ENCODE measurements at places on chromosomes 13 and 19. TPM values are rescaled to one million over a fixed set of nuclear protein-coding genes. Genes with fewer than 3 reads are reported as not detected.

- DNase-seq, result peak; percentile 6
Measured at GRCh38 chr13:75870397-75870903, 234.3 kb downstream of the LMO7 start.

DNA sequence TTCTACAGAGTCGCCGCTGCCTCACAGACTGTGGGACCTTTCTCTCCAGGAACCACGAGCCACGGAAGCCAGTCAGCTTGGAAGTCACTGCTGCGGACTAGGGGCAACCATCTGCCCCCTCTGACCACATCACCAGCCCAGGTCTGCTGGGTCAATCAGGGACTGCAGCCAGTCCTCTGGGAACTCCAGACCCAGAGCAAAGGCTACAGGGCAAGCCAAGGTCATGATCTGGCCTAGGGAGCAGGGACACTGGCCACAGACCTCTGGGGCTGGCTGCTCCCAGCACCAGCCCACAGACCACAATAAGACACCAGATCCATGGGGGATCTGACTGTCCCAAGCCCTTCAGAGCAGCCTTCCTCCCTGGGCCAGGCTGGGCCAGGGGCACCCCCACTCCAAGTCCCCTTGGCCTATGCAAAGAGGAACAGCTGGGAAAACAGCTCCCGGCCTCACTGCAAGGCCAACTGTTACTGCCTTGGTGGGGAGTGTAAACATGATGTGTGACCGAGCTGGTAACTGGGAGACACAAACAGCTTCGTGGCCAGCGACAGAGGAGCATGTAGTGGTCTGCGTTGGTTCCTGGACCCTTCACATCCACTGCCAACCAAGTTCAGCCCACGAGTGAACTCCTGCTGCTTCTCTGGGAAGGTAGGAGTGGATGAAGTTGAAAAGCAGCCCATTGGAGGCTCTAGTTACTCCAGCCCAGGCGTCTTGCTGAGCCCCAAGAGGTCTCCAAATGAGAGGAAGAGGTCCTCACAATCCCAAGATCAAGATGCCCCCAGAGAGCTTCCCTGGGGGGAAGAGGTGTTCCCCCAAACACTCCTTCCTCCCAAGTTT is 1.5 kb downstream of the AKT2 start:
- no peak for DNase-seq

GRCh38 chr19:50550594-50550966 is 17.7 kb downstream of the LRRC4B start:
- DNase-seq, result no peak

- no peak for DNase-seq
Measured at GRCh38 chr19:34808566-34808965, 35.6 kb upstream of the ZNF599 start.

DNA sequence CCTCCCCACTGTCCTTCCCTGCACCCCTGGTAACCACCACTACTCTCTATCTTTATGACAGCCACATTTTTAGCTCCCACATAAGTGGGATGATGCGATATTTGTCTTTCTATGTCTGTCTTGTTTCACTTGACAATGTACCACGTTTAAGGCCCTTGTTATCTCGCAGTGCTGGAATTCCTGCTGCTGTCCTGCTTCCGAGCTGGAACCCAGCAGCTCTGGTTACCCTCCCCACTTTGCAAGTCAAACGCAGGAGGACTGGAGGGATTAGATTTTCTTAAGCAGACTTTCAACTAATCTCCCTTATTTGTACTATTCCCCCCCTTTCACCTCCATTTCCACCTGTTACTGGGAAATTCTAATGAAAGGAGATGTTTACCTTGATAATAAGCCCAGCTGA is 59.1 kb upstream of the PDX1 start:
- no peak for DNase-seq

DNA sequence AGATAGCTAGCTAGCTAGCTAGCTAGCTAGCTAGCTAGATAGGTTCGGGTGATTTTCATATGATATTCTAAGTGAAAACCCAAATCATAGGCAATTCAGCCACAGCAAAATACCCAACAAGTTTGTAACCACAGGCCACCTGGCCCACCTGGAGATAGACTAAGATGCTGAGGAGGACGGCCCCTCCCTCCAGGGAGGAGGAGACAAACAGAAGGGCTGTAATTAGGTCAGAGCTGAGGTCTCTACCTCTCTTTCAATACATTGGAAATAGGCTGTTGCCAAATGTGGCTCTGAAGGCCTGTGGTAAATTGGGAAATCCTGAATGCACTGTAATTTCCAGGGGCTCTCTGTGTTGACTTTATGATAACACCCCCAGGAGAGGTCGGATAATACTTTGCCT is 382.2 kb downstream of the FGF9 start:
- DNase-seq, result no peak

GRCh38 chr19:7254590-7254989 is 39.6 kb downstream of the INSR start:
- DNase-seq, result no peak

DNA sequence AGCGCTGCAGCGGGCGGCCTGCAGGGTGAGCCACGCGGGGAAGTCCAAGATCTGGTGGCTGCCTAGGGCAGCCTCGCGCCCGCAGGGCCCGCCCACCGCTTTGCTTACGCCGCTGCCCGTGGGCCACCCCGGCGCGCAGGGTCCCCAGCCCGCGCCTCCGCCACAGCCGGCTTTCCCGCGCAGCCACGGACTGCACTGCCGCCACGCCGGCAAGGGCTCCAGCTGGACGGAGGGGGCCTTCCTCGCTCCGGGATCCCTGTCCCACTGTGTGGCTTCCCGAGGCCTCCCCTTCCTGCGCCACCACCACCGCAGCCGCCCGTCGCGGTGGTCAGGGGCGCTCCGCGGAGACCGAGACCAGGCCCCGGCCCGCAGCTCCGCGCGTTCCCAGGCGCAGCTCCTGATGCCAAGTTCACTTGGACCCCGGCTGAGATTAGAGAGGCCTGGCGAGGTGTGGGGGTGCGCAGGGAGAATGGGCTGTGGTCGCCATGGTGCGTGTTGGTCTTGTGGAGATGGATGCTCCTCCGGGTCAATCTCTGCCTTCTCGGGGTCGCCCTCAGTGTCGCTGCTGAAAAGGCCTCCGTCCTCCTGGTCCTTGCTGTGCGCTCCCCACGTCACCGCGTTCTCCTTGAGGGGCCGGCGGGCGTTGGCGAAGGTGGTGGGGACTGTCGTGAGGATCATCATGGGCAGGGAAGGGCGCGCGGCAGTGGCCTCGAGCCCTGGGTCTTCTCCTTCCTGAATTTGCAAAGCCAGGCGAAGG is 17.9 kb upstream of the RNF17 start:
- no peak for DNase-seq

DNA sequence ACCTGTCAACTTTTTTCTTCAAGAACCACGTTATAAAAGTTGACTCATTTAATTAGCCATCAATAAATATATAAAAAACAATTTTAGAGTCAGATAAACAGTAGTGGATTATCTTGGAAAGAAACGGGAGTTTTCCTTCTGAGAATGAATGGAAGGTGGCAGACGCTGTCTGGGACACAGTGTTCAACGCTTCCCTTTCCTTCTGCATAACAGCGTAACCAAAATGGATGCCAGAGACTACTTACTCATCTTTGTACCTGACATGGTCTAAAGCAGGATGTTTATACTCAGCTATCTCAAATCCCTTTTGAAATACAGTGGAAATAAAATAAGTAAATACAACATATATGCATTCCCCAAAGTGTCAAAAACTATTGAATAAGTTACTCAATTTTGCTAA is 195.2 kb downstream of the LHFPL6 start:
- no peak for DNase-seq

- DNase-seq, result no peak
Measured at GRCh38 chr19:18881491-18881890, 14.5 kb downstream of the CERS1 start.

DNA sequence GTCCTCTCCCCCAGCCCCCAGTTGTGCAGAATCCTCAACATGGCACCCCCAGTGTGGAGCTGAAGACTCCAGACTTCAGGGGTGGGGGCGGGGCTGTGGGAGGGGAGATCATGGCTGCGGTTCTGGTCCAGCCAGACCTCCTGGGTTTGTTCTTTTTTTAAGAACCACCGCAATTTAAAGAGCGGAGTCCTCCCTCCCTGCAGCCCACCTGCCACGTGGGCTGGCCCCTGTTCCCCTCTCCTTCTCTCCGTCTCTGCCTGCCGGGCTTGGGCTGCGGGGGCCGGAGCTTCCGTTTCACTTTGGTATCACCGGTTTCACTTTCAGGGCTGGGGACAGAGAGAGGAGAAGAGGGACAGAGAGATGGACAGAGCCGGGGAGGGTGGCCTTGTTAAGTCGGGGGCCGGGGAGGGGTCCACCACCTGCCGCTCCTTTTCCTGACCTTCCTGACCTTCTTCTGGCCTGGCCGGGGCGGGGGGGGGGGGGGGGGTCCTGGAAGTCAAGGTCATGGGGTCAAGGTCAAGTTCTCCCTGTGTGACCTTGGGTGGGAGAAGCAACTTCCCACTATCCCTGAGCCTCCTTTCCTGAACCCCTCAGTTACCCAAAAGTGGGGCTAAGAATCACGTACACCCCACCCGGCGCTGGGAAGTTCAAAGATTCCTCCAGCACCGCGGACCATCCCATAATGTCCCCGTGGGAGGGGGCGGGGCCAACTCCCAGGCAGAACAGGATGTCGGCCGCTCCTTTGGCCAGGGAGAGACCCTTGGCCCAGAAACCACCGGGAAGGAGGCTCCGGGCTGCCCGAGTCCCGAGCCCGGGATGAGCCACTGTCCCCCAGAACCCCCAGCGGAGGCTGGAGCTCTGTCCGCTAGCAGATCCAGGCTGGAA is 11.3 kb upstream of the ZBTB7A start:
- peak; percentile 77 for DNase-seq

GRCh38 chr19:36169084-36169760 is 17.0 kb upstream of the COX7A1 start:
- DNase-seq, result no peak

DNA sequence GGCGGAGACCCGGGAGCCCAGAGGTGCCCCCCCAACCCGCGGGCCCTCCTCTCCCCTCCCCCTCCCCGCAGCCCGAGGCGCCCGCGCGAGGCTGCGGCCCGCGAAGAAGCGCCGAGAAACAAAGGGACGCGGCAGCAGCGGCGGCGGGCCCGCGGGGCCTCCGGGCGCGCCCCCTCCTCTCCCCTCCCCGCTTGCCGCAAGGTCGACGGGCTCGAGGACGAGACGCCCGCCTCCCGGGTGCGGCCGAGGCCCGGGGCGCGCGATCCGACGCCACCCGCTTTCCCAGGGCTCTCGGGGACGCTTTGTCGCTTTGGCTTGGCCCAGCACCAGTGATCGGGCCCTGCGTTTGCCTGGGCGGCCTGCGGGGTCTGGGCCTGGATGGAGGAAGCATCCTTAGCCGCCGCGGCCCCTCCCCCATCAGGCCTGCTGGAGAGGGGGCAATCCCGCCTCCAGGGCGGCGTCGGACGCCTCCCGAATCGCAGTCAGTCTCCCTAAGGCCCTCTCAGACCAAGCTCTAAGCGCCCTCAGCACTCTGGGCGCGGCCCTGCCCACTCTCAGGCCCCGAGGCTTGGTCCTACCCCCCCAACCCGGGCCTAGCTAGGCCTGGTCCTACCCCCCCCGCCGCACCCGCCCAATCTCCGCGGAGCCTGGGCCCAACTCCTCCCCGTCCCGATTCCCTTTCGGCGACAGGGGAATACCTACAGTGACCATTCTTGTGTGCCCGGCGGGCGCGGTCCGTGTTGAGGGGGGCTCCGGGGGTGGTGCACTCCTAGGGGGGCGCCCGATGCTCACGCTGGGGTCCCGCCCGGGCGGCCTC is 740 bp downstream of the ELAVL3 start:
- DNase-seq, result no peak

- DNase-seq, result no peak
Measured at GRCh38 chr13:105827111-105827809, 708.2 kb downstream of the EFNB2 start.

- DNase-seq, result no peak
Measured at GRCh38 chr19:14022469-14022868, 5.5 kb upstream of the RLN3 start.

GRCh38 chr13:94305463-94305862 is 174.0 kb downstream of the DCT start:
- DNase-seq, result no peak

GRCh38 chr19:41218615-41219507 is at the start of gene AXL:
AXL (plus strand) TSS chr19:41219223; CDS start chr19:41219393, 170 bp downstream.
- DNase-seq, result no peak

DNA sequence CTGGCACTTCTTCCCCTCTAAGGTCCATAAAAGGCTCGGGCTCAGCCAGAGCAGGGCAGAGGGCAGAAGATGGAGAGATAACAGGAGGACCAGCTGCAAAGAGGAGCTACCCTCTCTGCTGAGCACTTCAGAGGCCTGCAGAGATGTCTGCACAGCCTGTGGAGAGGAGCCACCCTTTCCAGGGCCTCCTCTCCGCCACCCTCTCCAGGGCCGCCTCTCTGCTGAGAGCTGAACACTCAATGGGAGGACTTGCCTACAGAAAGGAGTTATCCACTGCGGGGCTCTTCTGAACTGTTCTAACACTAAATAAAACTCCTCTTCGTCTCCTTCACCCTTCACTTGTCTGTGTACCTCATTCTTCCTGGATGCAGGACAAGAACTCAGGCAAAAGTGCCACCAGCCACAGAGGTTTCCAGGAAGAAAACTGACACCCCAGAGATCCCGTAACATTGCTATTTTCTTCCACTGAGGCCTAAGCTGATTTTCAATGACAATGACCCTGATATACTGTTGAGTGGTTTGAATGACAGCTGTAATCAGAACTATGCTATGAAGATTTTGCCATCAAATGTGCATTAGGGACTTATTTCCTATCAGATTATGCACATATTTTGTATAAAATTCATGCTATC is 16.2 kb upstream of the TSC22D1 start:
- no peak for DNase-seq

DNA sequence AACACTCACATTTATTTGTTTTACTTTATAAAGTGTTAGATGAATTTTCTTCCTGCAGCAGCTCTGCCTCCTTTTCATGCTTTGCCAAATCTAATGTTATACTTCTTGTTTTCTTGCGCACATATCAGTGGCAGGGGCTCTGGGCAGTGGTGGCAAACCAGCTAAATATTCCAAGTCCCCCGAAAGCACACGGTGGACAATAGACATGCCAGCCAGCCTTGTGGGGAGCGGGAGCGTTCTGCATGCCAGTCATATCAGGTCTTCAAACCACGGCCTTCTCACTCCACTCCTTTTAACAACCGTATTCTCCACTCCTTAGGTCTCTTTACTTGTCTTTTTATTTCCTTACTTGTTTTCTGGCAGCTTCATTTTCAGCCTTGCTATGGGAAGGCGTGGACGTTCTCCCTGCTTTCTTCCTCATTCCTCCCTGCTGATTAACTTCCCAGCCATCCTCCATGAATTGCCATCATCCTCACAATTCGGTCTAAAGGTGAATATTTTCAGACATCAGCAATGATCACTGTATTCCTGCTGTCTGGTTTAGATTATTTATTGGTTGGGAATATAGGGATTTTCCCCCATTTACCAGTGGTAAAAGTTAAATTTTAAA is 77.1 kb upstream of the WASF3 start:
- no peak for DNase-seq

Gene YJEFN3
- 7.4 TPM for total RNA-seq

Gene FCGBP
- total RNA-seq, result 4.8 TPM

Gene CLDN10
- not detected for total RNA-seq

Gene SLC1A6
- total RNA-seq, result not detected

Gene ITPKC
- 4.8 TPM for total RNA-seq

Gene ARHGEF7
- total RNA-seq, result 67.0 TPM

Gene SIGLEC12
- total RNA-seq, result 0.34 TPM

Gene ZNF600
- total RNA-seq, result 11.7 TPM
